NCI-H460 (cell line): ENCODE measurements at places on chromosomes 6 and 20.

- DNase-seq, result no peak
These were observed 60.5 kb upstream of the PRND start for GRCh38 chr20:4661191-4661590.

GRCh38 chr6:20351534-20351933 is 50.1 kb upstream of the E2F3 start:
- no peak for DNase-seq

GRCh38 chr6:141878686-141879085 is 254.0 kb upstream of the GJE1 start:
- DNase-seq, result no peak

- no peak for DNase-seq
These were observed 17.5 kb downstream of the KIF16B start for GRCh38 chr20:16555754-16556153.

- DNase-seq, result no peak
These were observed 211.0 kb downstream of the MOXD1 start for GRCh38 chr6:132190097-132190814.

- peak; percentile 88 for DNase-seq
These were observed 79.9 kb downstream of the ATXN1 start for GRCh38 chr6:16681260-16681873.

DNA sequence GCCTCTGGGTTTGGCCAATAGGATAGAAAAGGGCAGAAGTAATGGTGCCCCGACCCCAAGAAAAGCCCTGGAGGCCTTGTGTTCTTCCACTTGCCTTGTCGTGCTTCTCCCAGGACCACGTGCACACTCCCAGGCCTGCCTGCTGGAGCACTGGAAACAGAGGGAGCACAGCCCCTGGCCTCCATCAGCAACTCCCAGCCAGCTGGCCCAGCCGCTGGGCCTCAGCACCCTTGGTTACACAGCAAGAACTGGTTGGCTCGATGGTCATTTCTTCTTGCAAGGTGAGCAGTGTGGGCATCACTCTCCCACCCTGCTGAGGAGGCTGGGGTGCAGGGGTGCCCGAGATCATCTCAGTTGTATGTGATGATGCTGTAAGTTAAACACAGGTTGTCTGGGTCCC is 69.2 kb upstream of the CST7 start:
- no peak for DNase-seq

GRCh38 chr6:135162678-135163439 is 18.2 kb upstream of the MYB start:
- peak; percentile 30 for DNase-seq

- DNase-seq, result no peak
These were observed 107.9 kb downstream of the NRSN1 start for GRCh38 chr6:24233813-24234442.

DNA sequence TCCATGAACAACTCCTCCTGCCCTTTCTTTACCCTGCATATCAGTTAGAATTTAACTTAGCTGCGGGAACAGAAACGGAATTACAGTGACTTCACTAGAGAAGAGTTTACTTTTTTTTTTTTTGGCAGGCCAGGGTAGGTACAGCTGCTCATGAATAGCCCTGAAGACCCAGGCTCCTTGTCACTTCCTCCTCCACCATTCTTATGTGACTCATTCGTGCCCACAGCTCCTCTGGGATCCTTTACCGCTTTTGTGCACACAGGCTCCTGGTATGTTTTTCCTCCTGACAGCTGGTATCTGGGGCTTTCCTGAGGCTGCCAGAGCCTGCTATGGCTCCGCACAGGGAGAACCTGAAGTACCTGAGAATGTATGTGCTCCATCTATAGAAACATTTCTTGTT is 3.9 kb upstream of the KCNS1 start:
- no peak for DNase-seq

DNA sequence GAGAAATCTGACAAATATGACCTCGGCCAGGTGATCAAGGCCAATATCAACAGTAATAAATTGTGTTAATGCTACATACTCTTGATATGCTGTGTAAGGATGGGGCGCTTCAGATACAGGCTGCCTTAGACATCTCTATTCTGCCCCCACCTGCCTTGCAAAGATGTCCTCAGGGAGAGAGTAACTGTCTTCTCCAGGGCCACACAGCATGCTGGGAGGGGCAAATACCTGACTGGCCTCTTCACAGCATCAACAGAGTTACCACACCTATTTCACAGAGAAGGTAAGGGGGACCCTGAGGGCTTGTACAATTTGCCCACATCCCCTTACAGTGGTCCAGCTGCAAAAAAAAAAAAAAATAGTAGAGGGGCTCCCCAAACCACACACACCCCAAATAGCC is 17.2 kb upstream of the KIAA1755 start:
- no peak for DNase-seq

DNA sequence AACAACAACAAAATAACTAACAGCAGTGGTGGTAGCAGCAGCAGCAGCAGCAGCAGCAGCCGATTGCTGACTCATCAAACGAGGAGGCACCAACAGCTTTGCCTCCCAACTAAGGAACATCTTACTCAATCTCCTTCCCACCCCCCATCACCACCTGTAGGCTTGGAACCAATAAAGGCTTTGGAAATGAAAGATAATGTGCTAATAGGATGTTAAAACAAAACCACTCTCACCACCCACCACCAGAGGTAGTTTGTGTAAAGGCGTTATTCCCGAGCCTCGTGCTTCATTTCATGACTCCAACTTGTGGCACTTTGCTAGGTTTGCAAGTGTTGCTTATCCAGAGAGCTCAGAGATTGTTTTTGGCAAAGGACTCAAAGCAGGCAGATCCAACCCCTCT is 346.5 kb downstream of the CD83 start:
- no peak for DNase-seq

- no peak for DNase-seq
These were observed 185.7 kb upstream of the MARCKS start for GRCh38 chr6:113671421-113671820.

- DNase-seq, result no peak
These were observed 97.6 kb downstream of the ELOVL5 start for GRCh38 chr6:53251033-53251672.
